Esophagus squamous epithelium (tissue), 5 donors: ENCODE measurements at places on chromosomes 6 and 20. TPM values are rescaled to one million over a fixed set of nuclear protein-coding genes. Genes with fewer than 3 reads are reported as not detected.

Gene FYN
- 11.8 TPM for total RNA-seq

Gene TLDC2
- 1.1 TPM for total RNA-seq

Gene KCNB1
- 0.11 TPM for total RNA-seq

Gene LPIN3
- total RNA-seq = 38.6 TPM

Gene HLA-DQB1
- total RNA-seq = 9.3 TPM

Gene RNF144B
- 10.4 TPM for total RNA-seq

Gene COL9A1
- not detected for total RNA-seq

Gene GPX5
- total RNA-seq = not detected

Gene SLC22A2
- total RNA-seq = not detected

Gene FERMT1
- total RNA-seq = 29.3 TPM

Gene WFDC12
- 0.44 TPM for total RNA-seq

Gene SH3BGRL2
- 48.9 TPM for total RNA-seq

Gene DEFB124
- total RNA-seq = not detected

Gene WFDC8
- total RNA-seq = not detected

Gene CDSN
- 0.13 TPM for total RNA-seq

Gene ASIP
- not detected for total RNA-seq

Gene KCNK5
- 10.5 TPM for total RNA-seq

Gene GNMT
- total RNA-seq = not detected

Gene IPCEF1
- total RNA-seq = 4.8 TPM

Gene ETV7
- 2.5 TPM for total RNA-seq

Gene TRIM10
- not detected for total RNA-seq

Gene OOEP
- total RNA-seq = 0.35 TPM

Gene CLVS2
- not detected for total RNA-seq

Gene HM13
- total RNA-seq = 122 TPM

Gene NOTCH4
- 4.7 TPM for total RNA-seq
